ENCODE measurements at places on chromosomes 6 and 20. TPM values are rescaled to one million over a fixed set of nuclear protein-coding genes. Genes with fewer than 3 reads are reported as not detected.

The RBM24 gene
- 0.29 TPM for total RNA-seq

The TRPC4AP gene
- total RNA-seq: 90.2 TPM

The ZNF451 gene
- total RNA-seq: 70.0 TPM

The SLC17A3 gene
- total RNA-seq: not detected

The EYA2 gene
- 1.5 TPM for total RNA-seq

The LINC00237 gene
- not detected for total RNA-seq

The GPLD1 gene
- total RNA-seq: not detected

The REM1 gene
- not detected for total RNA-seq

The HCK gene
- not detected for total RNA-seq

The AVP gene
- total RNA-seq: not detected

The RNF182 gene
- total RNA-seq: 3.8 TPM

The GTF2H4 gene
- 8.8 TPM for total RNA-seq

The MUCL3 gene
- not detected for total RNA-seq

The FERMT1 gene
- 9.1 TPM for total RNA-seq

The CAGE1 gene
- 0.17 TPM for total RNA-seq

Data from smooth muscle cell of trachea (primary cell).